ENCODE measurements at places on chromosomes 2 and 18.

- no peak for DNase-seq
Measured at GRCh38 chr2:143162123-143162837, 33.1 kb downstream of the ARHGAP15 start.

- peak; percentile 18 for DNase-seq
Measured at GRCh38 chr2:239905884-239906654, 119.1 kb downstream of the NDUFA10 start.

- DNase-seq, result no peak
Measured at GRCh38 chr2:202237787-202238233, 587 bp downstream of the SUMO1 start.

- DNase-seq, result no peak
Measured at GRCh38 chr2:241755777-241756176, 20.8 kb upstream of the GAL3ST2 start.

DNA sequence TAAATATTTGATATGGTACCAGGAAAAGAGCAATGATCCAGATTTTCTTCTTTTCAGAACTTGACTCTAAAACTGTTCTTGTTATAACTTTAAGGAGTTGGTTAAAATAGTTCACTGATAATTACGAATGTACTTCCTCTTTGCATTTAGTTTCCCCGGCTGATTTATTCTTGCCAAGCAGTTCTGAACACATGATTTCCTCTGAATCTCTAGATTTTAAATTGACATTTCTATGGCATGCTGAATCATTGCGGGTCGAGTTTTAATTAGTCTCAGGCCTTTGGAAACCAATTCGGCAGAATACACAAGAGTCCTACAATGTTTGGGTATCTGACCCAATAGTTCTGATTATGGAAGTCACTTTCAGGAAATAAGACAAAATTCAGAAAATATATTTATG is 37.3 kb upstream of the DNAH7 start:
- DNase-seq, result no peak

DNA sequence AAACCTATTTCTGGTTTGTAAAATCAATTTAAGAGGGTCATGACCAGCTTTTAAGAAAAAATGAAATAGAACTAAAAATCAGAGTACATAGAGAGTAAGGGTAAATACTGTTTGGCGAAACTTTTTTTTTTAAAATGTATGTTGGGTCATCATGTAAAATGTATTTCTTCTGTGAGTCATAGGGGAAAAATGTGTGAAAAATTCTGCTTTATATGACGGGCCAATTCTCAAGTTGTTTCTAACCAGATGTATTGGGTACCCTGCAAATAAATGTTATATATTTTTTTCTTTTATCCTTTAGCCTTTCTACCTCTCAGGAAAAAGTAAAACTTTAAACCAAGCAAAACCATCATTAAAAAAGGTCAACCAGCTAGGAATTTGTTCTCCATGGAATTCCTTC is 13.9 kb downstream of the AFTPH start:
- DNase-seq, result no peak

DNA sequence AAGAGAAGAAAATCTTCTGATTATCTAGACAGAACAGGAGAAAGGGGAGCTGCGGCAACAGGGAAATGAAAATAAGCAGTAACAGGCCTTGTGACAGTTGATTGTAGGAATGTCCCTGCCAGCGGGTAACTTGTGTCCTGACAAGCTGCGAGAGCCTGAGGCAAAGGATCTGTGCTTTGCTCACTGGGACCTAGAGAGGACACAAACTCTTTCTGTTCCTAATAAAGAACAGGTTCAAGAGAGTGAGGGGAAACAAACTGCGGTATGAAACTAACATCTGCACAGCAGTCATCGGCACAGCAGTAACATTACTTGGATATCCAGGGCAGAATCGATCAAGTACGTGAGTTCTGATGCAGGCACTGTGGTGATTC is 103.7 kb upstream of the THOC1 start:
- no peak for DNase-seq

GRCh38 chr2:27489118-27489497 is 435 bp downstream of the IFT172 start:
- no peak for DNase-seq

- DNase-seq, result no peak
Measured at GRCh38 chr2:127047716-127048617, 59.0 kb downstream of the BIN1 start.

DNA sequence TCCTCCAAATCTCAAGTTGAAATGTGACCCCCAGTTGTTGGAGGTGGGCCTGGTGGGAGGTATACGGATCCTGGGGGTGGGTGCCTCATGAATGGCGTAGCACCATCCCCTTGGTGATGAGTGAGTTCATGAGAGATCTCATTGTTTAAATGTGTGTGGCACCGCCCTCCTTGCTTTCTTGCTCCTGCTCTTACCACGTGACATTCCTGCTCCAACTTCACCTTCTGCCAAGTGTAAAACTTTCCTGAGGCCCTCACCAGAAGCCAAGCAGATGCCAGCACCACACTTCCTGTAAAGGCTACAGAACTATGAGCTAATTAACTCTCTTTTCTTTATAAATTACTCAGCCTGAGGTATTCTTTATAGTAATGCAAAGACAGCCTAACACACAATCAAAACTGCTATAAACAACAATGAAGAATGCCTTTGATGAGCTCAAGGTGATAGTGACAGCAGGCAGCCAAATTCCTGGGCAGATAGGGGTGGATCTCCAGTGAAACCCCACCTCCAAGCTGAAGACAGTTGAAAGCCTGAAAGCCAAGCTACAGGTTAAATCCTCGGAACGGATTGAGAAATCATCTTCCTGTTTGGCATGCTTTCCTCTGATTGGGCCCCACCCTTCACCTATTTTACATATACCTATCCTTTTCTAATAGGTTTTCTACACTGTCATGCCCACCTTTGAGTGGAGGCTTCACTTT is 26.9 kb downstream of the MCEE start:
- no peak for DNase-seq

GRCh38 chr2:208584378-208584985 is 177.9 kb downstream of the PTH2R start:
- no peak for DNase-seq

DNA sequence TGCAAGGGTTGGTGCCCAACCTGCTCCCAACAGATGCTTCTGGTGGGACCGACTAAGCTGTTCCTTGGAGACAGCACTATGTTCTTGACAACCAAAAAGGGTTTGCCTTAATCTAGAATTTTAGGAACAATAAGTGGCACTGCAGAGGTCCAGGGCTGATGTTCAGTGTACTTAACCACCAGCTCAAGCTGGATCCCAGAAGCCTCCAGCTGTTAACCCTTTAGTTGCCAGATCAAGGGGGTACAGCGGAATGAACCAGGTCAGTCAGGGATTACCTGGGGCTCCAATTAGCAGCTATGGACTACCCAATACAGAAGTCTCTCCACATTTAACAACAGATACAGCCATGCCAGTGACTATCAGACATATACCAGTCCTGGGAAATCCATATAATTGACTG is 3.5 kb downstream of the GPR75 start:
- DNase-seq, result no peak

- no peak for DNase-seq
Measured at GRCh38 chr2:105102963-105103421, 65.1 kb downstream of the MRPS9 start.

- DNase-seq, result no peak
Measured at GRCh38 chr2:206980413-206980812, 41.1 kb downstream of the CPO start.

DNA sequence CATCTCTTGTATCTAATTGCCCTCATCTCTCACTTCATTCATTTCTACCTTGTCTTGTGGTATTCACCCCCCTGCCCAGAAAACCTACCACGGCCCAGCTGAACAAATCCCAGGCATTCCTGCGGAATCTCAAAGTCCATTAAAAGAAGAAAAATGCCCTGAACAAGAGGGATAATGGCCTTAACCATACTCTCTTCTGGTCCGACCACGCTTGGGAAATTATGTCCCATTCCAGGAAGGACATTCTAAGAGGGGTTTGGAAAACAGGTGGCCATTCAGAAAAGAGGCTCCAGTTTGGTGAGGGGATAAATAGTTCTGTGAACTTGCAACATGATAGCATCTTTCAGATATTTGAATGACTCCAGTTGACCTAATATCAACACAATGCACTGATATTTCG is 349.9 kb upstream of the ZNF521 start:
- no peak for DNase-seq

DNA sequence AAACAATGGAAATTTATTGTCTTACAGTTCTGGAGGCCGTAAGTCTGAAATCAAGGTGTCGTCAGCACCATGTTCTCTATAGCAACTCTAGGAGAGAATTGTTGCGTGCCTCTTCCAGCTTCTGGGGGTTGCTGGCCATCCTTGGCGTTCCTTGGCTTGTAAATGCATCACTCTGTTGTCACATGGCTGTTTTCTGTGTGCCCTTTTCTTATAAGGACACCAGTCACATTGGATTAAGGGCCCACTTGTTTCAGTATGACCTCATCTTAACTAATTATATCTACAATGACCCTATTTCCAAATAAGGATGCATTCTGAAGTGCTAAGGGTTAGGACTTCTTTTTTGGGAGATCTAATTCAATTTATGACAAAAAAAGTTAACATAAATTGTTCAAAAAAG is 1.4 kb upstream of the PLEK start:
- no peak for DNase-seq

- no peak for DNase-seq
Measured at GRCh38 chr2:42199626-42200025, 30.5 kb downstream of the EML4 start.

DNA sequence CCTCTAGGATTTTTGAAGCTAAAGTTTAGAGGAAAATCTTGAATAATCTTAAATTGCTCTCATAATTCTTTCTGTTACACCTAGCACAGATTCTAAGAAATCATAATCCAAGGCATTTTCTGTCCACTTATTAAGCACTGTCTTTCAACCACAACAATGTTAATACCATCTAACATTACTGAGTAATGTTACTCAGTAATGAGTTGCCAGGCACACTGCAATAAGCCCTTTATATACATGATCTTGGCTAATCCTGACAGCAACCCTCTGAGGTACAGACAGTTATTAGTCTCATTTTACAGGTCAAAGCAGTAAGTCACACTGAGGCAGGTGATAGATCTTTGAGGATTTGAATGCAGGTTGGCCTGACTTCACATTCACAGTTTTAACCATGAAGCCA is 291.9 kb downstream of the ALK start:
- DNase-seq, result no peak

- no peak for DNase-seq
Measured at GRCh38 chr18:9731380-9731779, 23.3 kb downstream of the RAB31 start.

DNA sequence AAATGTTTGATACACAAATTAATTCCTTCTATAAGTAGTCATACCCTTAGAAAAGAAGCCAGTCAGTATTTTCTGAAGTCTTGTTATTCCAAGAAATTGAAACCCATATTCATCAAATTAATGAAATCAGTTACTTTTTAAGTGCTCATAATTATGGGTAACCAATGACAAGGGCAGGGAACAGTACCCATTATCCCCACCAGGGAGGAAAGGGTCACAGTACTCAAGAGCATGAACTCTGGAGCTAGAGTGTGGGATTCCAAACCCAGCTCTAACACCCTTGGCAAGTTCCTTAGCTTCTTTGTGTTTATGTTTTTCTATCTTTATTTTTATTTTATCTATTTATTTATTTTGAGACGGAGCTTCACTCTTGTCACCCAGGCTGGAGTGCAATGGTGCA is 68.4 kb downstream of the CCDC148 start:
- DNase-seq, result no peak
